Mucosa of gallbladder (tissue), 1 donor: ENCODE measurements at places on chromosomes 12 and 14. TPM values are rescaled to one million over a fixed set of nuclear protein-coding genes. Genes with fewer than 3 reads are reported as not detected.

SELPLG gene
- total RNA-seq, result 22.4 TPM

LMNTD1 gene
- not detected for total RNA-seq

DAO gene
- not detected for total RNA-seq

DNA sequence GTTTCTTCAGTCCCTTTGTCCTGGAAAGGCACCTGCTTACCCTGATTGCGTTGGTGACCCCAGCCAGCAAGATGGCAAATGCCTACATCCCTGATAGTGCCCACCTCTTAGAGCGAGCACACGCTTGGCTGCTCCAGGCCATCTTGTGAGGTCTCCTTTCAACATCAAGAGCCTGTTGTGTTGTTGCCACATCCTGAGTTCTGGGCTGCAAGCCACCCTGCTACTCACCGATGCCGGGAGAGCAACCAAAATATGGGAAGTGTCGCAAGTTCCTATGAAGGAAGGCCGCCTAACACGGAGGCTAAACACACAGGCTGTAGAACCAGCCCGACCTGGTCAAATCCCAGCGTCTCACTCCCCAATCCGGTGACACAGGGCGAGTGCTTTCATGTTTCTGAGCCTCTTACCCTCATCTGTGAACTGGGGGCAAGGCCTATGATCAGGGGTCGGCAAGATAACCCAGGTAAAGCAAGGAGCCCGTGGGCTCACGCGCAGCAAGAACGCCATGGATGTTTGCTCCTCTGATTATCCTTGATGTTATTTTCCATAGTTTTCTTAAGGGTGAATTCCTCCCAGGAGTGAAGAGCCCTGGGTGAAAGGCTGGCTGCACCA is 98.4 kb downstream of the LGMN start:
- DNase-seq, result peak; percentile 55

- no peak for DNase-seq
These were observed 34.4 kb upstream of the CCNT1 start for GRCh38 chr12:48750769-48751356.

- DNase-seq, result no peak
These were observed 12.3 kb downstream of the GPR19 start for GRCh38 chr12:12683725-12684124.

- DNase-seq, result no peak
These were observed 1.8 kb downstream of the IFT43 start for GRCh38 chr14:75987201-75987970.

GRCh38 chr14:100629098-100629497 is 41.9 kb upstream of the BEGAIN start:
- no peak for DNase-seq

DNA sequence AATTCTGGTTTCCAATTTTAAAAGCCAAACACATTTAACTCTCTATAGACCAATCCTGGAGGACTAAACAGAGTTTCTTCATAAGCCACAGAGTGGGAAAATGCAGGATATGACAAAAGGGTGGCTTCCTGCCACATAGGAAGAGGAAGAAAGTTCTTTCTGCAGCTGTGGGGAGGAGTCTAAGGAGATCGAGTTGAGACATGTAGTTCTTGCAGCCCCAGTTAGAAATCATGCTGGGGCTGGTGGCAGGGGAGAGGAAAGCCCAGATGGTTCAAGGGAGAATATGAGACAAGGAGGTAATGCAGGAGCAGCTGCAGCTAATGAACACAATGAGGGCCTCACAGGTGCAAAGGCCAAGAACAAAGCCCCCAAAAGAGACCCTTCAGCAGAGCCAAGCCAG is 85.0 kb upstream of the ARID2 start:
- DNase-seq, result no peak

- no peak for DNase-seq
These were observed 1.4 kb downstream of the ZNF385A start for GRCh38 chr12:54383041-54383609.
